ENCODE measurements at places on chromosomes 7 and 10.

DNA sequence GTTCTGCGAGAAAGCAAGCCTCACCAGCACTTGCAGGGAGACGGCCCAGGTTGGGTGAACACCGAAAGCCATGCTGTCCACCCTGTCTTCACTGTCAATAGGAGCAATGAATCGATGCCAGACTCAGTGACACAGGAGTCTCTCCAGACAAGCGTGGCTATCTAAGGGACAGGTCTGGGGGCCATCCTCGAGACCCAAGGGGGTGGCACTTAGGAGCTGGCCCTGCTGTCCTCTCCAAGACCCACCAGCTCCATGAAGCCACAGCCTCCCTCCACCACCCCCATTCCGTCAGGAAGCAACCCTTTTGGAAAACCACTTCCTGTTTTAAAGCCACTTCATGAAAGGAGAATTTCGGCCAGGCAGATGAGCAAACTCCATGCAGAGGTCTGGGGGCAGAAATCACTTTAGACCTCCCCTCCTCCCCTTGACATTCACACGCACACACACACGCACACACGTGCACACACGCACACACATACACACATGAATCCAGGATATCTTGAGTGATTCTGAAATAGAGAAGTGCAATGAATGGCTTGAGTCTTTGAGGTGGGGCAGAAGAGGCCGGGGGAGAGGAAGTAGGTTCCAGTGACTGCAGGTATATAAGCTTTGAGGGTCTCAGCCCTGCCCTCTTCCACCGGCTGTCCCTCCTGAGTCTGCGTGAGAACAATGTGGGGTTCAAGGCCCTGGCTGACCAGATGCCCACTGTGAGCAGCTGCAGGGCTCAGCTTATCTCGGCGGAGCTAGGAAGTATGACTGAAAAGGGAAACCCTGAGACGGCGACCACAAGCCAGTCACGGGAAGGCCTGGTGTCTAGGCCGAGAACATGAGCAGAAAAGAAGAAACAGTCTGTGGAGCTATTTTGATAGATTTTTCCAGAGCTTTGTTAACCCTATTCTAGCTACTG, 25.0 kb downstream of the RGS10 start:
- peak; percentile 64 for DNase-seq

DNA sequence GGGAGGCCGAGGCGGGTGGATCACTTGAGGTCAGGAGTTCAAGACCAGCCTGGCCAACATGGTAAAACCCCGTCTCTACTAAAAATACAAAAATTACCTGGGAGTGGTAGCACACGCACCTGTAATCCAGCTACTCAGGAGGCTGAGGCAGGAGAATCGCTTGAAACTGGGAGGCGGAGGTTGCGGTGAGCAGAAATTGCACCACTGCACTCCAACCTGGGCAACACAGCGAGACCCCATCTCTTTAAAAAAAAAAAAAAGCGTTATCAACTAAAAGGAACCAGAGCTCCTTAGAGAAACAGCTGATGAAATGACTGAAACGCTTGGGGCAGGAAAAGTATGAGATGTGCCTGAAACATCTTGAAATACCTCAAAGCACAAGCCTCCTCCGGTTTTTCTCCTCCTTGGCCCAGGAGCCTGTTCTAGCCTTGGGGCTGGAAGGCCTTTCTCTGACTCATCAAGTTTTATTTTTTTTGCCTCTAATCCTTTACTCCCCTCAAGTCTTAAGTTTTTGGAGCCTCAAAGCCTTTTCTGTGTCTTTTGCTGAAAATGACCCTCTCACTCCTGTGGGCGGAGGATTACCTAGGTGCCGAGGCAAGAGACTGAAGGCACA, 2.6 kb upstream of the METTL27 start:
- DNase-seq = no peak

- no peak for DNase-seq
Observed at GRCh38 chr10:54550016-54550415, 251.0 kb downstream of the PCDH15 start.

GRCh38 chr10:14757394-14757793, 17.3 kb downstream of the FAM107B start:
- no peak for DNase-seq

DNA sequence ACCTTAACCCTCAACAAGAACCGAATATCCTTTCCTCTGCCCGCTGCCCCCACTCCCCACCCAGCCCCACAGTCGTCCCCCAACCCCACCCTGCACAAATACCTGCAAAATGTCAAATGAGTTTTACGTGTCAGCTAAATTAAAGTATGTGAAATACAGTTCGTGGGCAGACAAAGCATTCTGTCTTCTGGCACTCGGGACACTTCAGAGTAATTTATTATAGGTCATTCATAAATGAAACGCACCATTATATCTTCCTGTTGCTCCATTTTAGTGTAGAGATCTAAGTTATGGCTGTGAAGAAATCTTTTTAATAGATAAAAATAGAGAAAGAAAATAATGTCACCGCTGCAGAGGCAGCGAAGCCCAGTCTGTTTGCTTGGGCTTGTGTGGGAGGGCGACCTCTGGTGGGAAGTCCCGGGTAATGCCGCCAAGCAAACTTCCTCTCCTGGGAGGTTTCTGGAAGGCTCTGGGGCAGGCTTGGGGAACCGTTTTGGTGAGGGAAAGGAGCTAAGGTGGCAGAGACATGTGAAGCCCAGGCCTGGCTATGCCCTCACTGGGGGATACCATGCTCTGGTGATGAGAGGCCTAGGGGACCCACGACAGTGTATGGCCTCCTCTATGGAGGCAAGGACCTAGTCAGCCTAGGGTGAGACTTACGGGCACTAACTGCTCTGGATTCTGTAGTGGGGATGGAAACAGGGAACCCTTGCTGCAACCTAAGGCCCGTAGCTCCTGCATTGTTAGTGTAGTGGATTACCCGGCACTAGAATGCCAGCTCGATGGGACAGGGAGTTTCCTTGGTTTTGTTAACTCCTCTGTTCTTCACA, 604.9 kb downstream of the LRMDA start:
- peak; percentile 45 for DNase-seq

- no peak for DNase-seq
Observed at GRCh38 chr10:72162978-72163377, 52.8 kb upstream of the ANAPC16 start.

- DNase-seq = no peak
Observed at GRCh38 chr10:120555842-120556532, 99.0 kb downstream of the PLPP4 start.

DNA sequence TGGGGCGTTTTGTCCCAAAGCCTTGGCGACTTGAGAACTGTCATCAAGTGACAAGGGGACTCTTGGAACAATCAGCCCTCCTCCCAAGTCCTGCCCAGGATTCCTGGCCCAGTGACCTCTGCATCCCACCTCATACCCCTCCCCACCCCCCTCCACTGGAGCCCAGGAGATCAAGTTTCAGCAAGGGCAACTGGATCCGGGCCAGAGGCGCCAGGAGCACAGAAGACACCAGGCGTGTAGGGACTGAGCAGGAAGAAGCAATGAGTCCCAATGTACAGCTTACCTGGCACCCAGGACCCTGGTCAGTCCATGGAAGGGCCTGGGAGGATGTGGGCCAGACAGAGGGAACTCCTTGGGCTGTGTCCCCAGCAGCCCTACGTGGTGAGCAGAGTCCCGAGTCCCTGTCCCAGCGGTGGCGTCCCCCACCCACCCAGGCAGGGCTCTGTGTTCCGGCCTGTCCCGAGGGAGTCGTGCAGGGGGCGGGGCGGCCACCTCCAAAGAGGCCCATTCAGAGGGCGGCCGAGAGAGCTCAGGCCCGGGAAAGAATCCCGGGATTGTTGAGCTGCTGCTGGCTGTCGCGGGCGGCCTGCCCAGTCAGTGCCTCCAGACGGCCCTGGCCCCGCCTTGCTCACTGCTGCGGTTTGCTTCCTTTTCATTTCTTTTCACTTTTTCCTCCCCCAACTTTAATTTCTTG, 254.1 kb downstream of the TNS3 start:
- no peak for DNase-seq

- no peak for DNase-seq
Observed at GRCh38 chr10:6270951-6271350, 68.2 kb downstream of the PFKFB3 start.

DNA sequence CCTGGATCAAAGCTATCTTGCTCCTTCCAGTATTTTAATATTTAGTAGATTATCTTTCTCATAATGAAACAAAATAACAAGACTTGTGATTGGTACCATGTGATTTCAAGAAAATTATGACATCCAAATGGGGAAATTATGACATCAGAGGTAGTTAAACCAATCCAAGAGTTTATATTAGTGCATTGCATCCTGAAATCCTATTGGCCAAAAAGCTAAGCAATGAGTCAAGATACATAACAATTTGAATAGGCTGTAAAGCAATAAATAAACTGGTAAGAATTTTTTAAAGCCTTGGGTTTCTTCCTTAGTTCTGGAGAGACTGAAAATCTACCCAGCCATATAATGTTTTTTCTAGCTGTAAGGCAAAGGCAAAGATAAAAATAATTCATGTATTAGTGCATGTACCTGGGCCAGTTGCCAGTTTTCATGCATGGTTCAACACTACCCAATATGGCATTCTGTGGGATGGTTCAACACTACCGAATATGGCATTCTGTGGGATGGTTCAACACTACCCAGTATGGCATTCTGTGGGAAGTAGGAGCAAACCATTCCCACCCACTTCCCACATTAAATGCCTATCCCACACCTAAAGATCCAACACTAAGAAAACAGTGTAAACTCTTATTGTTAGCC, at the start of gene RNF148:
RNF148 (minus strand) TSS at position 51 of the 639 bp plus-strand sequence. CDS start 172 bp downstream, outside the sequence.
- DNase-seq = no peak

GRCh38 chr10:4111643-4112042, 326.6 kb upstream of the KLF6 start:
- no peak for DNase-seq

GRCh38 chr7:48337012-48337621, 165.9 kb downstream of the ABCA13 start:
- no peak for DNase-seq

DNA sequence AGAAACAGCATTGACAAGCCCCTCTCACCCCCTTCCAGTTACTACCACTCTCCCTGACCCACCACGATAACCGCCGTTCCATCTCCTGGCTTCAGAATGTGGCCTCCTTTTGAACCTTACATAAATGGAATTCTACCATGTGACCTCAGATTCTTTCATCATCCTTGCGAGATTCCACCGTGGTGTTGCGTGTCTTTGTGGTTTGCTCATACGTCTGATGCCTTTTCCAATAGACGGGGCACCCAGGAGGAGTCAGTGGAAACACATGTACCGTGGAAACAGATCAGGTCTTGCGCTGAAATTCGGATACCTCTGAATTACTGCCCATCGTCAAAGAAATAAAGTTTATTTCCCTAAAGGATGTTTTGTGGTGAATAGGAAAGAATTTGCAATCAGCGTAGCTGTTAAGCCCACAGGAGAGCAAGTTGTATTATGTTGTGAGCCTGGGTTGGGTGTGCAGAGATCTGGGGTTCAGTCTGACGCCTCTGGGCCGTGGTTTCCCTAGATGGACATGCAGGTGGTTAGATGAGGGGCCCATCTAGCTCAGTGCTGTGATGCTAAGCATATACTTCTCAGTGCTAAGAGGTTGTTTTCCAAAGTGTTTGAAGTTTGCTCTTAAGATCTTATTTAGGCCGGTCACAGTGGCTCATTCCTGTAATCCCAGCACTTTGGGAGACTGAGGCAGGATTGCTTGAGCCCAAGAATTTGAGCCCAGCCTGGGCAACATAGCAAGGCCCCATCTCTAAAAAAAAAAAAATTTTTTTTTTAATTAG, 29.1 kb downstream of the GTF2IRD1 start:
- no peak for DNase-seq

- DNase-seq = no peak
Observed at GRCh38 chr7:158771213-158771834, 58.0 kb downstream of the ESYT2 start.

DNA sequence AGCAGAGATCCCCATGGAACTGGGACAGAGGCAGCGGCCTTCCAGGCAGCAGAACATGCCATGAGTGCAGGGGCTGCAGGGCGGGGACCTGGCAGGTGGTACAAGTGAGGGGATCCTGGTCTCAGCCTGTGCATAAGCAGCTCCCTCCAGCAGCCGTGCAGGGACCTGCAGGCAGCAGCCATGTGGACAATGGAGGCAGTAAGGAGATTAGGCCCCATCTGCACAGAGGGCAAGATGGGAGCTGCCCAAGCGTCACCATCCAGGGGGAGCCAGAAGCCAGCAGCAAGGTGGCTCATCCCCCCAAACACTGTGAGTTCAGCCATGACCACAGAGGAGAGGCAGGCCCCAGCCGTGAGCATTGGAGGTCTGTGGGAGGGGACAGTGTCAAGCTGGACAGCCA, 3.1 kb downstream of the DDC start:
- DNase-seq = no peak

GRCh38 chr10:33706746-33707145, 372.3 kb upstream of the NRP1 start:
- DNase-seq = no peak

- no peak for DNase-seq
Observed at GRCh38 chr7:149297034-149297755, 35.2 kb downstream of the ZNF783 start.

- no peak for DNase-seq
Observed at GRCh38 chr7:148379677-148380076, 210.9 kb upstream of the C7orf33 start.

DNA sequence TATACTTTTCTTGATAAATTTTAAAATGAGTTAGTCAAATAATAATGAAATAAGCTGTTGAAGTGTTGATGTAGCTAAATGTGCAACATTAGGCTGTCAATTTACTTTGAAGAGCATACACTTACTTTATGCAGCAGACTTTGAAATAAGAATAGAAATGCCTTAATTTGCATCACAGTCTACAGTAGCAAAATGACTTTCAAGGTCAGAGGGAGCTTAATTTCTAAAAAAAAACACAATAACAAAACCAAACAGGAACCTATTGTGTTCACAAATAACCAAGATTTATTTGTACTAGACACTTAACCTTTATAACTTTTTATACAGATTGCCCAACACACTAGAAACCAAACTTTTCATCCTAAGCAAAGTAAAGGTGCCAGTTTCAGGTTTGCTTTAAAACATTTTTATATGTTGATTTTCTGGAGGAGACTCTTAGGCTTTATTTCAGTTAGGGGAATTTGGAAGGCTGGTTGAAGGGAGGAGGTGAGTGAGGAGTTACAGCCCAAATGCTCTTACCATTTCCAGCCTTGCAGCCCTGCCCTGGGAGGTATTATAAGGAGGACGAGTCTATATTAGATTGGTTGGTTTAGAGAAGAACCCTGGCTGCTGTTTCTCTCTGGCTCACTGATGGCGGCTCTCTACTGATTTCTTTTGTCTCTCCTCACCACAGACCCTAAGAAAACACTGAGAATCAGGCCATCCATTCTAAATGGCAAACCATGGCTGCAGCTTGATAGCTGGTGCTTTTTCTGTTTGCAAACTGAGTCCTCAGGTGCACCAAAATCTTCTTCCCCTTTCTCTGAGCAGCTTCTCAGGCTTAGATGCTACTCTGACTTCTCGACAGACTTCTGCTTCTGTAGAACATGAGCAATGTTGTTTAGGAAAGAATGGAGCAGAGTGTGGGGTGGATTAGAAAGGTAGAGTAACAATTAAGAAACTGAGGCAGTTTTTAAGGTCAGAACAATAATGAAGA, 55.2 kb upstream of the RPA3 start:
- no peak for DNase-seq

DNA sequence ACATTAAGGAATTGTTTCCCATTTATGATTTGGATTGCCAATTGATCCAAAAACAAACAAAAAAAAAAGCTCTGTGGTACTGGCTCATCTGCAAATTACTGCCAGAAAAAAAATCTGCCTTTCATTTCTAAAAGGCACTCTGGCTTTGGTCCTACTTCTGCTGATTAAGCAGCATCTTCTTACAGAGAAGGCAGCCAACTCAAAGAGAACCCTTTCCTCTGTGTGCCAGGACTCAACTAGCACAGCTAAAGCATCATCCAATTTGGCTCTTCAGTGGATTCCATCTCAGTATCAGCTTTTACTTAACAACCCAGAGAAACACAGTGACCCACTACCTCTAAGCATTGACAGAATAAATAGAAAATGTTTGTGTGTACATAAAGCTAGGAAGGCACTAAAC, 80.6 kb downstream of the GSAP start:
- DNase-seq = no peak

All from activated naive CD4-positive, alpha-beta T cell treated with anti-CD3 and anti-CD28 coated beads, Interleukin-2, amount 10 ng/mL, durations not matched to agents 7 days and 5 days (primary cell).